AG09319 (cell line): ENCODE measurements at places on chromosomes 5 and 9.
A peak's percentile ranks its signal among the peaks of the same experiment; 100 is the strongest.

DNA sequence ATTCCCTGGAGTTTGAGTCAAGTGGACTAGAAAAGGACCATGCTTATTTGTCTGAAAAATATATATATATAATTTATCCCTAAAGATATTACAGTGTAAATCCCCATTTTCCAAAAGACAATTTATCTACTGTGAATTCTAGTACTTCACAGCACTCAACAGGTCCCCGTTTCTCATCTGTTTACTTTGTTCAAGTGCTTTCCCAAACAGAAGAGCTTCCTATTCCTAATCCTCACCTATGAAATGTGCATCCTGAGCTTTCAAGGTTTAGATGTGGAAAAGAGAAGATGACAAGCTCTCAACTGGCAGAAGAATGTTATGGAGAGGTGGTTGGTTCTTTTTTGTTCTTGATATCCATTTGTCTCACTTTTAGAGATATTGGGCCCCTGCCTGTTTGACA is 401.6 kb upstream of the ZNF608 start:
- no peak for DNase-seq

DNA sequence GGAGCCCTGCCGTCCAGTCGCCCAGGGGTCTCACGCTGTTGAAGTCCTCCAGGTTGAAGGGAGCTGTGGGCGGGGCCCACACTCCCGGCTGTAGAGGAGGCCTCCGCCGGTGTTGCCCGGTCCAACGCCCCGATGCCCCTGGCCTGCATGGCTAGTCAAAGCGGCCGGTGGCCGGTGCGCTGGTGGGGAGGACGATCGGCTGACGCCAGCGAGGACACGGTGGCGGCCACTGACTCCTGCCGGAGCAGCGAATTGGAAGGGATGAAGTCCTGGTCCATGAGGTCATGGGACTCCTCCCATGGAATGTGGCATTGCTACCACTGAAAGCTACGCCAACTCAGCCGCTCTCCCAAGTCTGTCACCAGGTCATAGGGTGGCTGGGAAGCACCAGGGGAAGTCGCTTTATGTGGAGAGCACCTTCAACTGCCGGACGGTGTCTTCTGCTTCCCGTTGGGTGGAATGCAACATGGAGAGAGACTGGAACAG is 11.8 kb downstream of the RCL1 start:
- DNase-seq: no peak

DNA sequence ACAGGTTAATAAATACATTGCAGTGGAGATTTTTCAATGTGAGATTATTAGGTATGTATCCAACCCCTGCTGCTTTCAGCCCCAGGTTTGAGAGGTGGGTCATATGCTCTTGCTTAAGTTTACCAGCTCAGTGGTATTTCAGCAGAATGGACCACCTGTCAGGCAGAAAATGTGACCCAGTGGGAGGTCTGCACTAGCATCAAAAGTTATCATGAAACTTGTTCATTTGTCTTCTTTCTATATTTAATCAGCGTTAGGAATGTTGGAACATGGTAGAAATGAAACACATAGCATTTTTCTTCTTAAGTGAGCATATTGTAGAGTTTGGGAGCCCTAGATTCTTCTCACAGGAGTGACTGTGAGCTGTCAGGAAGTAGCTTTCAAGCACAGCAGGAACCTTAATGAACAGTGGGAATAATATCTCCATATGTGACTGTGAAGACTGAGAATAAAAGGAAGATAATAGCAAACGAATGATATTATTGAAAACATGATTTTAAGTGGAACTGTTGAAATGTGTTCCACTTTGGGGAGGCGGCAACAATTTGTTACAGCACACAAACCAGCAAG is 596.9 kb upstream of the CDH6 start:
- DNase-seq: no peak

GRCh38 chr9:130371196-130371966 is 73.4 kb upstream of the ASS1 start:
- no peak for DNase-seq

- no peak for DNase-seq
Observed at GRCh38 chr5:151264113-151264512, 11.1 kb downstream of the GM2A start.

GRCh38 chr5:72237415-72237814 is 82.6 kb downstream of the MRPS27 start:
- DNase-seq: no peak

- peak; percentile 88 for DNase-seq
Observed at GRCh38 chr5:134439210-134439654, 27.6 kb upstream of the CDKN2AIPNL start.

DNA sequence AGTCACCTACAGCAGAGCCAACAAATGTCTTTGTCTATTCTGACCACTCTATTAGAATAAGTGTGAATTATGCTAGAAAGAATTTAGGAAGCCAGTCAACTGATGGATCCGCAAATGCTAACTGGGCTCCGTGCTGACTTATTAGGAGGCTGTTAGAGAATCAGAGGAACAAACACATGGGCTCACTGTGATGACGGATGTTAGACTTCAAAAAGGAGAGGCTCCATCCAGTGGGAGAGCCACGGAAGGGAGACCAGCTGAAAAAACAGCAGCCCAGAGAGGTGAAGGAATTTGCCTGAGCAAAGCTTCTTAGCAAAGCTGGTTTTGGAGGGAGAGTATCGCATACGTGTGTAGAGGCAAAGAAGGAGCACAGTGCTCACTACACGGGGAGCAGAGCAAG is 5.8 kb upstream of the TGFBI start:
- DNase-seq: no peak

- no peak for DNase-seq
Observed at GRCh38 chr5:176178789-176179188, 59.4 kb upstream of the SIMC1 start.

DNA sequence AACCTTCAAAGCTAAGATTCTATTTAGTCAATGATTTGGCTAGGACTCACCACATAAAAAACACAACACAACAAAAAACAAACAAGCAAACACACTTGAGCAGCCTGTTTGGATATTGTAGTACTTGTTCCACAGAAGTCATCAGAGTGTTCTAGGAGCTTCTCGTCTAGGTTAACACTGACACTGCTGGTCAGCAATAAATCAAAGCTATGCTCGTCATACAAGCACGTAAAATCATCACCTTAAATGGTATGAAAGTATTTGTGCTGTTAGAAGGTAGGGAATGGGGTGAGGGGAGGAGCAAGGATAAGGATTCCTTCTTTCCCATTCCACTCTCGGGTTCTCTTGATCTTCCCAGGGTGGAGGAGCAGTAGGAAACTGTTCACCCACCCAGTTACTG is 88.0 kb downstream of the ARL15 start:
- DNase-seq: no peak

GRCh38 chr5:75701856-75702255 is 15.4 kb downstream of the POC5 start:
- no peak for DNase-seq

DNA sequence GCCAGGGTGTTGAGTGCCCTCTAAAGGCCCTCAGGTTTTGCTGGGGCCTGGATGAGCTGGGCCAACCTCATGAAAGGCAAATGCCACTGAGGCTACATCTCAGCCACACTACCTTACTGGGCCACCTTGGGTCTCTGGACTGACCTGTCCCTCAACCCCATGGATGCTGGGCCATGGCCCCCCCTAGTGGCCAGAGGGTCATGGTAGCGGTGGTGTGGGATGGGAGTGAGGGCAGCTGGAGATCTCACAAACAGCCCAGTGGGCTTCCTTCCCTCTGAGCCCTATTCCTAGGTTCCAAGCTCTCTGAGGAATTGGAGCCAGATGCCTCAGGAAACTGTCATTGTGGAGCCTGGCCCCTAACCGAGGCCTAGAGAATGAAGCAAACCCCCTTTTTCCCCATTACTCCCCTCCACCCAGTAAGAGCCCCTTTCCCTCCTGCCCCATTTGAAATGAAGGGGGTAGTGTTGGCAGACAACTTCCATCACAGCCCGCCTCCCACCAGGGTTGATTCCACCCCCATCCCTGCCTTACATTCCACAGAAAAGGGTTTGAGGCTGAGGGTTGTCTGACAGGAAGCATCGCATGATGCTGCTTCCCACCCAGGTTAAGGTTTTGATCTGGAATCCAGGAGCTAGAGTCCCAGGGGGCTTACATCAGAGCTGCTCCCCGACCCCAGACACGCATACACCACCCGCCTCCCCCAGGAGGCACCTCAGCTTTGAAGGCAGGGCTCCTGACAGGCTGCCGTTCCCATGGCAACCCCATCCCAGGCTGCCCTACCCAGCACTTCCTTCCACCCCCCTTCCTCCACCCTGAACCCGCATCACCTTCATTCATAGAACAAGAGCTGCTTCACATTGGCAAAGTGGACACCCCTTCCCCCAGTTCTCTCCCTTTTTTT is 63.9 kb downstream of the PCDH1 start:
- DNase-seq: no peak

GRCh38 chr9:116484492-116485061 is 202.5 kb upstream of the TRIM32 start:
- DNase-seq: no peak

DNA sequence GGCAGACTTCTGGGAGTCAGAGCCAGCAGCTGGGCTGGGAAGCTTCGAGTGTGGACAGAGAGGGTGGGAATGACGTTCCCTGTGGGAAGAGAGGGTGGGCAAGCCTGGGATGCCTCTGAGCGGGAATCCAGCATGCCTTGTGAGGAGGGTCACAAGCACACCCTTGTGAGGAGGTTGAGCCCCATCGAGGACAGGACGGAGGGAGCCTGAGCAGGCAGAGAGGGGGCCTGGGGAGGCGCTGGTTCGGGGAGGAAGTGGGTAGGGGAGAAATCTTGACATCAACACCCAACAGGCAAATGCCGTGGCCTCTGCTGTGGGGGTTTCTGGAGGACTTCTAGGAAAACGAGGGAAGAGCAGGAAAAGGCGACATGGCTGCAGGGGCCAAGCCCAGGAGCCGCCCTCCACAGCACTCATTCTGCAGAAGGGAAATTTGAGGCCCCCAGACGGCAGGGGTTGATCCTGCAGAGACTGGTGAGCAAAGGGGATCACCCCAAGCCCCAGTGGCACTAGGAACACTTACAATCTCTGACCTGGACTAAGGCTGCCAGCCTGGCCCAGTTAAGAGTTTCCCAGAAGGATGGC is 1.1 kb upstream of the IL13 start:
- no peak for DNase-seq

- peak; percentile 31 for DNase-seq
Observed at GRCh38 chr9:17025281-17025680, 109.6 kb upstream of the CNTLN start.

DNA sequence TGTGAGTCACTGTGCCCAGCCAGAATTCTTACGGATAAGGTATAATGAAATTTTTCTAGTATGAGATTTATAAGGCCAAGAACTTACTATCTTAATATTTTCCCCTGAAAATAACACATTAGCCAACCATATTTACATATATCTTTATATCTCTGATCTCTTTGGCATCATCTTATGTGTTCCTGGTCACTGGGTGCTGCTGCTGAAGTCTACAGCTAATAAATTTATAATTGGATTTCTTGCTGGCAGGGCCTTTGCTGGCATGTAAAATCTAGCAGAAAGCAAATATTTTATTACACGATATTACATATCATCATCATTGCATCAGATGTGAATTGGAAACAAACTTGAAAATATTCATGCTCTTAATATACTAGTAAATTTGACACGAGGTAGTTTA is 590.7 kb downstream of the ANXA1 start:
- DNase-seq: no peak

DNA sequence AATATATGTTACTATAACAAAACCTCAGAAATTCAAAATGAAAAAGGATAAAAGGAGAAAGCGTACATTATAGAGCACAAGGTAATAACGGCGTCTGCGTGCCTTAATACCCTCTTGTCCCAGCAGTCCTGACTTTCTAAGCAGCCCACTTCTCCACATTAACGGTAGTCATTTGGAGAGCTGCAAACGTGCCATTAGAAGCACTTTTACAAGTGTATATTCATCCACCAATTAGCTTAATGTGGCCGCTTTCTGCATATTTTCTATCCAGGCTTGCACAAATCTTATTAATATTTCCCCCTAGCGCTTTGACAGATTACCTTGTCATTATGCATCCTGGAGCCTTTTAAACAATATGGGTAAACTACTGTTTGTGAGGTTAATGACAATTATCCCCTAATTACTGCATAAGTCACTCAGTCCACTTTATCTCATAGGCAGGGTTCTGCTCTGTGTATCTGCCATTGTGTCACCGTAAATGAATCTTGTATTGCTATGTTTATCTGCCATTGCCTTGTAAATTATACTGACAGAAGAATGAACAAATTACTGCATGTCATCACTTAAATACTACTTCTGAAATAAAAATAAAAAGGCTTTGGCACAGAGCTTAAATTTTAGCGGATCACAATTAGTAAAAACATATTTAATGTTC is 421.3 kb downstream of the BNC2 start:
- DNase-seq: no peak

DNA sequence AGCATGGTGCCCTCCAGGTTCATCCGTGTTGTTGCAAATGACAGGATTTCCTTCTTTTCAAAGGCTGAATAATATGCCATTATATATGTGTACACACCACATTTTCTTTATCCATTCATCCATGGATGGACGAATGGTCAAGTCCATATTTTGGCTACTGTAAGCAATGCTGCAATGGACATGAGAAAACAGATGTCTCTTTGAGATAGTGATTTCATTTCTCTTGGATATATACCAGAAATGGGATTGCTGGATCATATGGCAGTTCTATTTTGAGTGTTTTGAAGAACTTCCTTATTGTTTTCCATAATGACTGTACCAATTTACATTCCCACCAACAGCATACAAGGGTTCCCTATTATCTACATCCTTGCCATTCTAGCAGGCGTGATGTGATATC is 67.9 kb downstream of the TEK start:
- DNase-seq: no peak

DNA sequence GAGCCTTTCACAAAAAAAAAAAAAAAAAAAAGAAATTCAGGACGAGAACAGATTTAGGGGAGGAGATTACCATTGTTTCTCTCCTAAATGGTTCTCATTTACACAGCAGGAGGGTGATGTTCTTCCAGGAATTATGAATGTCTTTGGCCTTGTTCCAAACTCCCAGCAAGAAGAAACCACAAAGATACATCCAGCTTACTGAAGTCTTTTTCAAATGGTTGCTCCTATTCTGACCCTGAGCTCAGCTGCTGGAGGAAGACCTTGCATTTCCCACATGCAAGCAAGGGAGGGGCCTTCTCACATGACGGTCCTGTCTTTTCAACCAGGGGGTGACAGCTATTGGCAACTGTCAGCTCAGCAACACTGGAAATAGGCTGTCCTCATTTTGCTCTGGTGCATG is 203.0 kb upstream of the VLDLR start:
- no peak for DNase-seq

- DNase-seq: no peak
Observed at GRCh38 chr9:105403552-105404248, 44.1 kb upstream of the FSD1L start.

- no peak for DNase-seq
Observed at GRCh38 chr9:3898461-3899218, 372.8 kb upstream of the RFX3 start.

DNA sequence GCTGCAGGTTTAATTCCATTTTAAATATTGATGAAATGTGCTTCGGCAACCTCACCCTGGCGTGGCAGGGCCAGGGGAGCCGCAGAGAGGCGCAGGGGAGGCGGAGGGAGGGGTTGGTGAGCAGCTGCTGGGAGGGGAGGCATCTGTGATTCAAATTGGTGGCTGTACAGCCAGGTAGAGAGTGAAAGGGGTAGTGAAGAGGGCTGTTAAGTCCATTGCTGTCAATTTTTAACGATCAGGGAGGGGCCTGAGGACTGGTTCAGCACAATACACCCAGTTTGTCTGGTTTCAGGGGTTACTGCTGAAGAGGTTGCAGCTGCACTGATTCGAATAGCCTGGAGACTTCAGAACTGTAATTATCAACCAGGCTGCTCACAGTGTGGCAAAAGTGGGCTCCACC is 31.3 kb downstream of the LHX6 start:
- no peak for DNase-seq

- DNase-seq: no peak
Observed at GRCh38 chr9:2180154-2180553, 165.0 kb downstream of the SMARCA2 start.
